Small intestine (tissue), 16 donors: ENCODE measurements at places on chromosomes 7 and 10. TPM values are rescaled to one million over a fixed set of nuclear protein-coding genes. Genes with fewer than 3 reads are reported as not detected.

GRCh38 chr10:129836253-129836652 lies 127.8 kb downstream of the EBF3 start:
- H3K27me3 ChIP-seq, result no peaks in the 10 kb centered on the region
- H3K4me3 ChIP-seq, result no peak overlapping the region
- H3K27ac ChIP-seq, result no peak overlapping the region
- peaks cover 2% of the 10 kb centered on the region for H3K36me3 ChIP-seq
- no peaks in the 10 kb centered on the region for H3K4me1 ChIP-seq
- DNase-seq, result no peak

Gene NUTM2B
- polyA plus RNA-seq, result 1.1 TPM

- no peaks in the 10 kb centered on the region for H3K36me3 ChIP-seq
- no peak overlapping the region for H3K4me3 ChIP-seq
- no peaks in the 10 kb centered on the region for H3K27me3 ChIP-seq
- no peaks in the 10 kb centered on the region for H3K4me1 ChIP-seq
These were observed 9.6 kb upstream of the STRA8 start for GRCh38 chr7:135224027-135224426.

Gene CNTNAP2
- 10.1 TPM for polyA plus RNA-seq

GRCh38 chr7:36659172-36659516 lies 65.2 kb downstream of the AOAH start:
- DNase-seq, result peak; percentile 69
- H3K27me3 ChIP-seq, result no peaks in the 10 kb centered on the region
- H3K4me1 ChIP-seq, result peaks cover 35% of the 10 kb centered on the region
- peak overlapping the region; percentile 73 for H3K27ac ChIP-seq

Gene SCIN
- polyA plus RNA-seq, result 4.0 TPM

DNA sequence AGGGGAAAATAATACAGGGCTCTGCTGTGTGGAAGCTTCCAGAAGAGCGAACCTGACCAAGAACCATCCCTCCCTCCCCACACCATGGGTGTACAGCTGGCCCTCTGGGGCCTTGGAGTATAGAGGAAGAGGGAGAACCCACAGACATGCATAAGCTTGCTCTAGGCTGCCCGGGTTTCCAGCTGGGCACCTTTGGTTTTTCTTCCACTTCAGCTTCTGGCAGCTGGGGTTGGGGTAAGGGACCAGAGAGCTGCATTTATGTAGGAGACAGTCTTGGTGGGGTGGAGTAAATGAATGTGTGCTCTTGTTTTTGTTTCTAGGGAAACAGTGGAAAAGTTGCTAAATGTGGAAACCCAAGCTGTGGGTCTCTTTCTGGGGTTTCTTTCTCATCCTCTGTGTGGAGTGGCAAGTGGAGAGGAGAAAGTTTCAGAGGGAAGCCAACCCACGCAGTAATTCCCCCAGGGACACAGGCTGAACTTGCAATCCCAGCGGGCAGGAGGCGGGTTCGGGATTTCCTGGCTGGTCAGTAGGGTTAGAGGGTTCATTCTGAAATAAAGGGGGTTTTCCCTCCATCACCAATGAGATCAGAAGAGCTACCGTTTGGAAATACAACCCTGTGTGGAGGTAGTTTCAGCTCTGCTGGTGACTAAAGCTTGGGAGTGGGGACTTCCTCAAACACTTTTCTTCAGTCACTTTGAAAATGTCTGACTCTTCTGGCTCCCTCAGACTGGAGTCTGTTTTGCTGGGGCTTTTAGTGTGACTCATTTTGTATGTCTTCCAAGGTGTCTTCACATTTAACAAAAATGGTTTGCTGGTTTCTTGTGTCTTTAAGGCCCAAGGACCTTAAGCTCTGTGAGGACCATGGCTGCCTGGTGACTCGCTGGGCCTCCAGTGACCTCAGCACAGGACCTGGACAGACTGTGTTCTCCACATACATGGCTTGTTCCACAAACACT lies 22.2 kb upstream of the SRGN start:
- H3K4me1 ChIP-seq, result no peaks in the 10 kb centered on the region
- no peak for DNase-seq
- no peaks in the 10 kb centered on the region for H3K36me3 ChIP-seq
- H3K27ac ChIP-seq, result no peak overlapping the region
- no peak overlapping the region for H3K4me3 ChIP-seq

- no peaks in the 10 kb centered on the region for H3K4me1 ChIP-seq
- no peak overlapping the region for H3K27ac ChIP-seq
- DNase-seq, result no peak
- no peak overlapping the region for H3K4me3 ChIP-seq
- H3K36me3 ChIP-seq, result peaks cover 2% of the 10 kb centered on the region
These were observed 17.0 kb upstream of the SH3PXD2A start for GRCh38 chr10:103872137-103872931.

DNA sequence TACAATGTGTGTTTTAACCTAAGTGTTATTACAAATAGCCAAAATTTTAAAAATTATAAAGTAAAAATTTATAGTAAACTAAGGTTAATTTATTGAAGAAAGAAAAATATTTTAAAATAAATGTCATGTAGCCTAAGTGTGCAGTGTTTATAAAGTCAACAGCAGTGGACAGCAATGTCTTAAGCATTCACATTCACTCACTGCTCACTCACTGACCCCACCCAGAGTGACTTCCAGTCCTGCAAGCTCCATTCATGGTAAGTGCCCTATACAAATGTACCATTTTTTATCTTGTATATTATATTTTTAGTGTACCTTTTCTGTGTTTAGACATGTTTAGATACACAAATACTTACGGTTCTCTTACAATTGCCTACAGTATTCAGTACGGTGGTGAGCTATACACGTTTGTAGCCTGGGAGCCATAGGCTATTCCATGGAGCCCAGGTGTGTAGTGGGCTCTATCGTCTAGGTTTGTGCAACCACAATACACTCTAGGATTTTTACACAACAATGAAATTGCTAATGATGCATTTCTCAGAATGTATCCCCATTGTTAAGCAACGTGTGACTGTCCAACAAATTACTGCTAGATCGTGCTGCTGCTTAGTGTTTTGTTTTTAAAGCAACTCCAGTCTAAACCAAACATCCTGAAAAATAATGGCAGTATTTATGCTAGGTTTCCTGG lies 108.9 kb upstream of the NAMPT start:
- H3K4me1 ChIP-seq, result no peaks in the 10 kb centered on the region
- no peak overlapping the region for H3K4me3 ChIP-seq
- no peaks in the 10 kb centered on the region for H3K27me3 ChIP-seq
- no peak overlapping the region for H3K27ac ChIP-seq
- no peak for DNase-seq

Gene TWIST1
- not detected for polyA plus RNA-seq

GRCh38 chr7:5396542-5396941 lies 27.1 kb downstream of the TNRC18 start:
- no peak for DNase-seq
- H3K27ac ChIP-seq, result no peak overlapping the region
- H3K4me3 ChIP-seq, result peak overlapping the region; percentile 45
- peaks cover 7% of the 10 kb centered on the region for H3K4me1 ChIP-seq

GRCh38 chr10:70169649-70170364 lies 507 bp downstream of the SAR1A start:
- no peak for DNase-seq
- peak overlapping the region; percentile 100 for H3K4me3 ChIP-seq
- peaks cover 10% of the 10 kb centered on the region for H3K4me1 ChIP-seq
- H3K36me3 ChIP-seq, result peaks cover 4% of the 10 kb centered on the region

- H3K4me1 ChIP-seq, result no peaks in the 10 kb centered on the region
- no peaks in the 10 kb centered on the region for H3K27me3 ChIP-seq
- H3K36me3 ChIP-seq, result no peaks in the 10 kb centered on the region
- no peak overlapping the region for H3K27ac ChIP-seq
- no peak for DNase-seq
- H3K4me3 ChIP-seq, result no peak overlapping the region
These were observed 18.7 kb upstream of the ARID5B start for GRCh38 chr10:61882621-61883370.

Gene NUTM2A
- polyA plus RNA-seq, result 1.4 TPM

- peak within 1 kb of the TSS; percentile 99 for H3K27ac ChIP-seq
- H3K36me3 ChIP-seq, result peaks cover 3% of the 10 kb centered on the region
- DNase-seq, result peak; percentile 100
- no peaks in the 10 kb centered on the region for H3K27me3 ChIP-seq
- H3K4me1 ChIP-seq, result peaks cover 12% of the 10 kb centered on the region
- H3K4me3 ChIP-seq, result peak within 1 kb of the TSS; percentile 81
These were observed at the start of gene GOT1 for GRCh38 chr10:99430451-99431189. Gene GOT1 (minus strand): TSS chr10:99430624. CDS start chr10:99430565, 59 bp downstream.

Gene PON1
- polyA plus RNA-seq, result not detected

Gene TMEM209
- 4.3 TPM for polyA plus RNA-seq

Gene POM121L12
- not detected for polyA plus RNA-seq

- no peaks in the 10 kb centered on the region for H3K4me1 ChIP-seq
- no peaks in the 10 kb centered on the region for H3K27me3 ChIP-seq
- peak overlapping the region; percentile 75 for H3K27ac ChIP-seq
- H3K4me3 ChIP-seq, result no peak overlapping the region
- peak; percentile 98 for DNase-seq
These were observed 44.6 kb upstream of the ANAPC16 start for GRCh38 chr10:72171175-72171630.

DNA sequence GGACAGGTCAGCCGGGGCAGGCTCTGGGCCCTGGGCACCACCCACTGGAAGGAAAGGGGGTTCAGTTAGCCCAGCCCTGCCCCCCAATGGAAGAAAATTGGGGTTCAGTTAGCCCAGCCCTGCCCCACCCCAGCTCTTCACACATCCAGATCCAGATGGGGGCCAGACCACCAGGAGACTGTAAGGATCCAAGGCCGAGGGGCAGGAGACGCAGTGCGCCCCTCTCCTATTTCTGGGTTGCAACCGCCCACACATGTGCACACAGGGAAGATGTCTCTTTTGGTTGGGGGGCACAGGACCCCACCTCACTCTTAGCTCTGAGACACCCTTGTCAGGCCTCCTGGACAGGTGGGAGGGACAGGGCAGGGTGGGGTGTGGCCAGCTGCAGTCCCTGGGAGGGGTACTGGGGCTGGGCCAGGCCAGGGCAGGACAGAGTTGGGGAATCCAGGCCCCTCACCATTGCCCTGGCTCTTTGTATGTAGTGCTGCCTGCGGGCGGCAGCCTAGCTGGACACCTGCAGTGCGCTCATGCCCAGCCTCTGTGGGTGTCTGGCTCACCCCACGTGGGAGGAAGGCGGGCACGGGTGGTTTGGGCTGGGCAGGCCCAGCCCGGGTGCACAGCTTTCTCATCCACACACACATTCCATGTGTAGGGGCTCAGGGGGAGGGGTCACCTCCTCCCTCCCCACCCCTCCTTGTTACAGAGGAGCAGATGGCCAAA lies 141.2 kb downstream of the LHPP start:
- no peak overlapping the region for H3K27ac ChIP-seq
- H3K36me3 ChIP-seq, result peaks cover 4% of the 10 kb centered on the region
- no peaks in the 10 kb centered on the region for H3K27me3 ChIP-seq
- H3K4me3 ChIP-seq, result no peak overlapping the region
- H3K4me1 ChIP-seq, result no peaks in the 10 kb centered on the region
- DNase-seq, result no peak

Gene AKR1D1
- not detected for polyA plus RNA-seq

GRCh38 chr10:128065881-128066534 lies 60.2 kb downstream of the MKI67 start:
- no peak overlapping the region for H3K4me3 ChIP-seq
- no peaks in the 10 kb centered on the region for H3K27me3 ChIP-seq
- no peak overlapping the region for H3K27ac ChIP-seq
- peaks cover 9% of the 10 kb centered on the region for H3K36me3 ChIP-seq

- DNase-seq, result no peak
- no peaks in the 10 kb centered on the region for H3K4me1 ChIP-seq
- H3K27ac ChIP-seq, result no peak overlapping the region
- no peak overlapping the region for H3K4me3 ChIP-seq
These were observed 40.9 kb downstream of the NUDCD3 start for GRCh38 chr7:44449584-44449928.
